ENCODE measurements at places on chromosomes 1 and 21. TPM values are rescaled to one million over a fixed set of nuclear protein-coding genes. Genes with fewer than 3 reads are reported as not detected.

The SYTL1 gene
- total RNA-seq, result 80.6 TPM

The C4BPA gene
- total RNA-seq, result not detected

The LRRC38 gene
- not detected for total RNA-seq

The PIK3C2B gene
- 28.9 TPM for total RNA-seq

The OXCT2 gene
- 4.2 TPM for total RNA-seq

The DUSP23 gene
- total RNA-seq, result 27.2 TPM

The CNKSR1 gene
- 1.4 TPM for total RNA-seq

The TRNP1 gene
- 0.16 TPM for total RNA-seq

The IL20 gene
- total RNA-seq, result not detected

The PERM1 gene
- total RNA-seq, result not detected

The OR6N1 gene
- total RNA-seq, result not detected

The ADAMTSL4 gene
- total RNA-seq, result 0.11 TPM

The RGSL1 gene
- not detected for total RNA-seq

The UBE2U gene
- not detected for total RNA-seq

The TM2D1 gene
- 22.6 TPM for total RNA-seq

The KCNH1 gene
- not detected for total RNA-seq

The TBX15 gene
- total RNA-seq, result not detected

The YY1AP1 gene
- total RNA-seq, result 60.5 TPM

All from activated CD8-positive, alpha-beta T cell treated with anti-CD3 and anti-CD28 coated beads for 36 hours (primary cell).